Hematopoietic multipotent progenitor cell treated with erythropoietin and hydrocortisone succinate and interleukin-3 and kit ligand, for 8 days (in vitro differentiated cells): ENCODE measurements at places on chromosomes 13 and 19.
A peak's percentile ranks its signal among the peaks of the same experiment; 100 is the strongest.

GRCh38 chr13:52850396-52851136, 2.1 kb upstream of the PCDH8 start:
- peak; percentile 58 for DNase-seq

DNA sequence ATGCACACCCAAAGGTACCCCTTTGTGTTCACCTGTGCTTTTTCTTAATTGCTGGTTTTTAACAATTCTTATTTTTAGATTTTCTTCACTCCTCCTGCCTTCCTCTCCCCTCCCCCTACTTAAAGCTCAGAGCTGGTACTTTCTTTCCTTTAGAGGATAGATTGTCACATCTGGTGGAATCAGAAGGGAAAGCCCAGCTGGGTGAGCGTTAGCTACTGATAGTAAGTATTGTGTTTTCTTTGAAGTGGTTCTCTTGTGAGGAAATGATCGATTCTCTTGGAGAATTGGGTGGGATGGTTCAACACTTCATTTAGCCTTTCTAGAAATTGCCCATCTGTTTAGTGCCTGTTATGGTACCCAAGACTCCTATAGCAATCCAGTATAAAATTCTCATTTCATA, 84.8 kb downstream of the FLT1 start:
- peak; percentile 43 for DNase-seq

GRCh38 chr13:77857531-77858209, 61.0 kb downstream of the EDNRB start:
- DNase-seq: no peak

DNA sequence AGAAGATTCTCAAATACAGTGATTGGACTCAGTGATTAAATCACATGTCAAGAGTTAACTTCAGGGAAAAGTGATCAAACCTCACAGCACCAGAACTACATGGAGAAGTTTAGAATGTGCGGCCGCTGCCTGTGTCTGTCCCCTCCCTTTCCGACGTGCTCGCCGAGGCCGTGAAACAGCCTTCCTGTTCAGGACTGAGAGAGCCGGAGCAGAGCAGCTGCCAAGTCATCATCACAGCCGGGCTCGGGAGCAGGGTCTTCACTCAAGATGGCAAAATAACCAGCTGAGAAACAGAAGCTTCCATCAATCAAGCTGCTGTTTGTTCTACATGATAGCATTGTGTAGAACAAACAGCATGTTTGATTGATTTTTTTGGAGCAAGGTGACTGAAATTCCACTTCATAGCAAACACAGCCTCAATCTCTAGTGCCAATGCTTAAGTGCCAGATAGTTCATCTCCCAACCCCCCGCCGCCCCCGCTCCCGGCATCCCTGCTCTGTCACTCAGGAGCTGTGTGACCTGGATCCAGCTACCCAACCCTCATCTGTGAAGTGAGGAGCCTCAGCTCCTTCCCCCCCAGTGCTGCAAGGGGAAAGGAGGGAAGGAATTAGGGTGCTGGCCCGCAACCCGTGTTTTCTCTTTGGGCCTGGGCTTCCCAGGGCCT, 70.6 kb downstream of the HSPH1 start:
- no peak for DNase-seq

DNA sequence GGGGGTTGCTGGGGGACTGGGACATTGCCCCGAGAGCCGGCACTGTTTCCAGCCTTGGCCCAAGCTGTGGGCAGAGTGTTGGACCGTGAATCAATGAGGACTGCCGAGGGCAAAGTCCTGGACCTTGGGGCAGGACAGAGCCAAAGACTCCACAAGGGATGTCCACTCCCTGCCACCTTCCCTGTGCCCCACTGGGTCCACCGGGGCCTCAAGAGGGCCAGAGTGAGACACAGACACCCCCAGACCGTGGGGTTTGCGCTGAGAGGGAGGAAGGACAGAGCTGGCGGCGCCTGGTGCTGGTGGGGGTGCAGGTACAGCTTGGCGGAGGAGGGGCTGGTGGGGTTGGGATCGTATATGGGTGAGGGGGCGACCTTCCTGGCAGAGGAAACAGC, 11.8 kb downstream of the MAST3 start:
- no peak for DNase-seq

- no peak for DNase-seq
These were observed 1.9 kb downstream of the RAB11B start for GRCh38 chr19:8392017-8392591.

DNA sequence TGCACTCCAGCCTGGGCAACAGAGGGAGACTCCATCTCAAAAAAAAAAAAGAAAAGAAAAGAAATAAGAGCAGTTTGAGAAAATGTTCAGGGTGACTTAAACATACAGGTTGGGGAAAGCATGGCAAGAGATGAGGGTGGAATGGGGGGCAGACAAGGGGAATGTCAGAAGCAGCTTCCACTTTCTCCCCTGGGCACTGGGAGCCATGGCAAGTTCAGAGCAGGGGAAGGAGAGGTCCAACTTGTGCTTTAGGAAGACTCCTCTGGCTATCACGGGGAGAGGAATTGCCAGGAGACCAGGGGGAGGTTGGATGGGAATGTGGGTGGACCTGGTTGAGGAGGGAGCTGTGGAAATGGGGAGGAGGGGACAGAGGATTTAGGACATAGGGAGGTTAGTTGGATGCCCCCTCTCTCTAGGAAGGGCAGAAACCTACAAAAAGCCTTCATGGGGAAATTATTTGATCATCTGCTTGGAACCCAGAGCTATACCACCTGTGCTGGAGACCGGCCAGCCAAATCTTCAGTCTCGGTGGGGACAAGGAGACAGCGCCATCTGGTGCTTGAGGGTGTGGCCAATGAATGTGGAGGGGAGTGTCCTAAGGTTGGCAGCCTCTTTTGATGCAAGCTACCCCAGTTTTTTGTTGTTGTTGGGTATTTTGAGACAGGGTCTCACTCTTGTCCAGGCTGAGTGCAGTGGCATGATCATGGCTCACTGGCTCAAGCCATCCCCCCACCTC, 7.3 kb upstream of the STRN4 start:
- DNase-seq: peak; percentile 78

DNA sequence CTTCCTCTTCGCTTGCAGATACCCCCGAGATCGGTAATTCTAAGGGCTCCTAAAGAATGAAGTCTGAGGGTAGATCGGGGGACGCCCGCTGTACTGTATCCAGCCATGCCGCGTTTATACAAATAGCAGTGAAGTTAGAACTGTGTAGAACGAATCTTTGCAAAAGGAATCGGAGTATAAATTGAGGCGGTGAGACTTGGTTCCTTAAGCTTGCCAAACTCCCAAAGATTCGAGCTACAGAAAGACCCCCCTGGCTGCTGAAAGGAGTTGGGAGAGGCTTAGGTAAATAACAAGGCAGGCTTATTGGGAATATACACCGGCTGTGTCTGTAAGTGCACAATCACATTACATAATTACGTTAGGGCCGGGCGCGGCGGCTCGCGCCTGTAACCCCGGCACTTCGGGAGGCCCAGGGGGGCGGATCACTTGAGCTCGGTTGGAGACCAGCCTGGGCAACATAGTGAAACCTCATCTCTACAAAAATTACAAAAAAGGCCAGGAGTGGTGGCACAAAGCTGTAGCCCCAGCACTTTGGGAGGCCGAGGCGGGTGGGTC, 12.2 kb downstream of the TMEM160 start:
- DNase-seq: no peak

GRCh38 chr13:99066219-99066618, 88.4 kb upstream of the DOCK9 start:
- DNase-seq: no peak

DNA sequence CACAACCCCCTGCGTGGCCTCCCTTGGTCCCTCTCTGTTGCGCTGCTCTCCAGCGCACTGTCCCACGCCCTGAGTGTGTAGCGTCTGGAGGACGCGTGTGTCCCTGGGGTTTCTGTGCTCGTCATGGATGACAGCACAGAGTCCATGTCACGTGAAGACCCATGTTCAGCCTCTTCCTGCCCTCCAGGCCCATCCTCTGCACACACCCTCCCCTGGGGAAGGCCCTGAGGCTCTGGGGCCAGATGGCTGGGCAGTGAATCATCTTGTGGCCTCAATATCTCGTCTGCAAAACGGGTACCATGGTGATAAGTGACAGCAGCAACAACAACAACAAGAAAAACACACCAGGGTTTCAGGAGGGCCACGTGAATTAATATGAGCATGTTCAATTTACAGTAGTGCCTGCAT, 71.5 kb upstream of the ARHGEF7 start:
- DNase-seq: no peak

DNA sequence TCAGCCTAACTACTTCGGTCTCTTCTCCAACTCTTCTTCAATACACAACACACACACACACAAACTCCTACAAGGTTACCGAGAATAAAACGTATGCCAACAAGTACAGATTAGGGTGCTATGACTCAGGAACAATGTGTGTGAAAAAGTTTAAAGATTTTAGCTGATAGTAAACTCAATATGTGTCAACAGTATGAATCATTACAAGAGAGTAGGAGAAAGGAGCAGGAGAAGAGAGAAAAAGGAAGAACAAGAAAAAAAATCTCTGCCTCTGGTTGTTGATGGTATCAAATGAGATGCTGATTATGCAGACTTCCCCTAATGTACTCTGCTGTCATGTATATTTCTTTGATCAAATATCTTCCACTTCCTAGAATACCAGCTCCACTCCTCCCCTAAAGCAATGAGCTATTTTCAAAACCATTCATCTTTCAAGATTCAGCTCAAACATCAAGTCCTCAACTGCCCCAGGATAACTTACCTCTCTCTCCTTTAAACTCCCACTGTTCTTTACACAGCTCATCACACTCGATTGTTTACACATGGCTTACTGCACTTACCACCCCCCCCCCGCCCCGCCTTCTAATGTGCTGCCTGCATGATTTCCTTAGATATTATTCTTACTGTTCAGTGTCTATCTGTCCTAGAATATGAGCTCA, 95.6 kb downstream of the FAM216B start:
- no peak for DNase-seq

DNA sequence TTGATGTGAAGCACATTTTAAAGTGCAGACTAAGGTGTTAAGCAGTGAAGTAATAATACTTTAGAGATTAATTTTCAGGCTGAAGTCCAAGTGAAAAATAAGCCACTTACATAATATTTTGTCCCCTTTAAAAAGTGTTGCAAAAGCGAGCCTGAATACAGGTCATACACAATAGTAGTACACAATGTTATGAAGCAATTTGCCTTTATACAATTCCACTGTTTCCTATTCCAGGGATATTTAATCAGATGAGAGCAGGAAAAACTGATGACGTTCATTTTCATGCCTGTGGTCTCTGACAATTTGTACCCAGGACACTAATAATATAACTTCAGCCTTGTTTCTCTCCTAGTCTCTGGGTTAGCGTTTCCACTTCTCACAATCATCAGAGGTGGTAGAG, 916.7 kb downstream of the PCDH9 start:
- DNase-seq: no peak

- DNase-seq: no peak
These were observed 210.8 kb downstream of the OXGR1 start for GRCh38 chr13:96783511-96783910.

- no peak for DNase-seq
These were observed 237.6 kb upstream of the IRS2 start for GRCh38 chr13:110023729-110024644.

- no peak for DNase-seq
These were observed 13.3 kb upstream of the ARGLU1 start for GRCh38 chr13:106581225-106581624.

- no peak for DNase-seq
These were observed 4.3 kb upstream of the LRFN3 start for GRCh38 chr19:35931874-35932202.
